ENCODE measurements at places on chromosomes 7 and 10.

DNA sequence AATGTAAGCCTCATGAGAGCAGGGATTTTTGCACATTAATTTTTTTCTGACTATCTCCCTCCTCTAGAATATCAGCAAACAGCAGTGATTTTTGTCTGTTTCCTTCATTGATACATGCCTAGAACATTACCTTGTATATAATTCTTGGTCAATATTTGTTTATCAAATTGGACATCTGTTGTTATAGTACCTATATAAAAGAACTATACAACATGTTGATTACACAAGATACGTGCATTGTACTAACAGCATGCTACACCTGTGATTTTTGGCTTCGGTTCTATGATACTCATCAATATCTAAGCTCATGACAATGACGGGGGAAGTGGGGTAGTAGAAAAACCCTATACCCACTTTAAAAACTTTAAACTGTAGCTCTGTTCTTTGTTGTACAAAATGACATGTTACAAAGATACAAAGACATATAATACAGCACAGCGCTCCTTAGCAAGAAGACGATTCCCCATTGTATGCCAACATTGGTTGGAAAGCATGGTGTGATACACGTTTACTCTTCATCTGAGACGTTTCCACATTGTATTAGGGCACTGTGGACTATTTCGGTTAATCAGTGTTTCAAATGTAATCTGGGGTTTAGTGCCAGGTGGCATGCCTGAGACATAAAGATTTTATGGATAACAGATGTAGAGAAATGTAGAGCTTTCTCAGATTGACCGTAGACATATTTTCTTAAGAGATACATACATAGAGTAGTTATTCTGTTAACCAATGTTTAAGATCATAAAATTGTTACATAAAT, 70.5 kb upstream of the FOXP2 start:
- H3K27me3 ChIP-seq = no peaks in the 10 kb centered on the region
- DNase-seq = no peak
- no peaks in the 10 kb centered on the region for H3K36me3 ChIP-seq
- no peaks in the 10 kb centered on the region for H3K4me1 ChIP-seq
- H3K4me3 ChIP-seq = no peak overlapping the region

DNA sequence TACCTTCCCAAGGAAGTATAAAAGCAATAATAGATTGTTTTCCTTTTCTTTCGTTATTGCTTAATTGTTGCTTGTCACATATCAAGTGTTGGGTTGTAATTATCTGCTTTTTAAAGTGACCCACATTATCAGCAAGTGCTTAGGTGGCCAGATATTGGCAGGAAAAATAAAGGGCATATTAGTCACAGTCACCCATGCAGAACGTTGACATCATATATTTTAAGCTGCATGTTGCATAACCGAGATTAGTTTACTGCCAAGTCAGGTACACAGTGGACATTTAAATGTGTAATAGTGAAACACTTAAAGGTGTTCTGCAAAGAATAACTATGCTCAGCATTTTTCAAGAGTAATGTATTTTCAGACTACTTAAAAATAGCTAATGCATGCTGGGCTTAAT, 11.4 kb downstream of the NEBL start:
- peak overlapping the region; percentile 93 for H3K27ac ChIP-seq
- peaks cover 41% of the 10 kb centered on the region for H3K36me3 ChIP-seq
- DNase-seq = no peak
- no peaks in the 10 kb centered on the region for H3K27me3 ChIP-seq
- H3K4me1 ChIP-seq = no peaks in the 10 kb centered on the region

DNA sequence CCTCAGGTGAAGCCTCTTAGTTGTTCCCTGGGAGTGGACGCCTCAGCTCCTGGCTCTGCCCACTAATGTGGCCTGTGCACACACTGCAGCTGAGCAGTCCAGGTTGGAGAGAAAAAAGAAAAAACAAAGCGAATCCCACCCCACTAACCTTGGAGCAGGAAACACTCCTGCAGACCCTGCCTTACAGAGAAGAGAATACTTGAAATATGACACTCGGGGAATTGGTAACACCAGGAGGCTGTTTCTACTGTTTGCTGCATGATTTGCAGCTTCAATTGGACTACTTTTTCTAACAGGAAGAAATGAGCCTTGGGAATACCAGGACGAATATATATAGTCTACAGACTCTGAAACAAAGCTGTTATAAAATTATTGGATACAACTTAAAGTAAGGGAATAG, 22.2 kb downstream of the CDHR3 start:
- H3K36me3 ChIP-seq = no peaks in the 10 kb centered on the region
- DNase-seq = no peak
- no peak overlapping the region for H3K27ac ChIP-seq
- no peaks in the 10 kb centered on the region for H3K27me3 ChIP-seq
- H3K4me1 ChIP-seq = no peaks in the 10 kb centered on the region

DNA sequence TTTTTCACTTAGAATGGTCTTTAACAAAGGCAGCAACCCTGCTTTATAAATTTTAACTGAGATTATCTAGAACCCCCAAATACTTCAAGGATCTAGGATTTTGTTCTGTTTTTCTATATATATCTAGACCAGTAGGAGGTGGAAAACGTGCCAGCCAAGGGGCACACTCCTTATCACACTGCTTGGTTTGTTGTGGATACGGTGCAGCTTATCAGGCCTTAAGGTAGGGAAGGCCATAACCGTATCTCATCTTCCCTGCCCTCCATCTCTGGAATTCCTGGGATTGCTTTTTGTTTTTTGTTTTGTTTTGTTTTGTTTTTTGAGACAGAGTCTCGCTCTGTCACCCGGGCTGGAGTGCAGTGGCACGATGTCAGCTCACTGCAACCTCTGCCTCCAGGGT, 75.4 kb downstream of the MPLKIP start:
- H3K27me3 ChIP-seq = no peaks in the 10 kb centered on the region
- no peak for DNase-seq
- no peak overlapping the region for H3K4me3 ChIP-seq
- no peak overlapping the region for H3K27ac ChIP-seq
- no peaks in the 10 kb centered on the region for H3K4me1 ChIP-seq

GRCh38 chr10:27464993-27465392, 39.1 kb upstream of the RAB18 start:
- no peaks in the 10 kb centered on the region for H3K27me3 ChIP-seq
- H3K4me1 ChIP-seq = no peaks in the 10 kb centered on the region
- H3K36me3 ChIP-seq = no peaks in the 10 kb centered on the region
- H3K27ac ChIP-seq = no peak overlapping the region
- H3K4me3 ChIP-seq = no peak overlapping the region

DNA sequence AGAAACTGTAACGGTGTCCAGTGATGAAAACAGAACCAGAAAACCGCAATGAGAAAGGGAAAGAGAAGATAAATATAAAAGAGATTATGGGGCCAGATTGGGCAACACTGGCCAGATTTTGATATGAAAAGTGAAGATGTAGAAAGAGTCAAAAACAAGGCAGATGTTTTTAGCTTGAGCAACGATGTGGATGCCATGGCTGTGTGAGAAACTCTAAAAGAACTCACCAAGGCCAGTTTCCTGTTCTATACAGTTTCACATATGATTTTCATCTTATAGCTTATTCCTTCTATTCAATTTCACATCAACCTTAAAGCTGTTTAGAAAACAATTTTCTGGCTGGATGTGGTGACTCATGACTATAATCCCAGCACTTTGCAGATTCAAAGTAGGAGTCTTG, 36.3 kb downstream of the CSTF2T start:
- no peaks in the 10 kb centered on the region for H3K27me3 ChIP-seq
- H3K27ac ChIP-seq = no peak overlapping the region
- H3K4me3 ChIP-seq = no peak overlapping the region

DNA sequence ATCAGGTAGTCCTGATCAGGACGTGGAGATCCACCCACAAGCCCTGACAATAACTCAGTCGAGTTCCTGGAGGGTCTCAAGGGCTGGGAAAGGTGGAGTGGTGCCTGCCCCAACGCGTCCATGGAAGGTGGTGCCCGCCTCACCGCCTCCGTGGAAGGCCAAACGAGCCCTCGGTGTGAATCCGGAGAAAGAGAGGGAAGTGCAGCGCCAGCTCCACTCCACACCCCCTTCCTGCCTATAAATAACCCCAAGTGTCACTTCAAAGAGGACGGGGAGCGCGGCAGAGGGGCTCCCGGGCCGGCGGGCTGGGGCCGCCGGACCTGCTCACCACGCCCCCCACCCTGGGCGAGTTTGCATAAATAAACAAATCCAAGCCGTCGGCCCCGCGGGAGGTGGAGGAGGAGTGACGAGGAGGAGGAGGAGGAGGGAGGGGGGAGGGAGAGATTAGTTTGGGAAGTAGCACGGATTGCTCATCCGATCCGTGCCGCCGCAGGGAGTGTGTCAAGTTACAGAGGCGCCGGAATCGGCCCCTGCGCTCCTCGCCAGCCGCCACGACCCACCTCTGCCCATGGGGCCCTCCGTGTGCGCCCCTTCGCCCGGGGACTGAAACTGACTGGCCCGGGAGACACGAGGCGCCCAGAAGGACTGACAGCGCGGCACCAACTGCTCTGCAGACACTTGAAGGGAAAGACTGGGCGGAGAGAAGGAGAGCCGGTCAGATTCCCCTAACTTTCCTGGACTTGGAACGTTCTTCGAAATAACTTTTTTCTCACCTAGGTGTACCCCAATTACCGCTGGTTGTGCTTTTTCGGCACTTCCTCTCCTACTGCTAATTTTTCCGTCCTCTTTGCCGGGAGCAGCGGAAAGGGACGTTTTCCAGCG, at the start of gene COL13A1:
COL13A1 (plus strand) TSS at position 473 of the 882 bp plus-strand sequence. CDS start 518 bp downstream, outside the sequence.
- peaks cover 27% of the 10 kb centered on the region for H3K4me1 ChIP-seq
- no peaks in the 10 kb centered on the region for H3K27me3 ChIP-seq
- H3K36me3 ChIP-seq = no peaks in the 10 kb centered on the region
- peak; percentile 64 for DNase-seq
- H3K4me3 ChIP-seq = peak within 1 kb of the TSS; percentile 52
- H3K27ac ChIP-seq = peak within 1 kb of the TSS; percentile 71

GRCh38 chr10:116787053-116787659, 44.8 kb upstream of the HSPA12A start:
- no peak overlapping the region for H3K27ac ChIP-seq
- peaks cover 5% of the 10 kb centered on the region for H3K4me1 ChIP-seq
- no peaks in the 10 kb centered on the region for H3K36me3 ChIP-seq
- H3K4me3 ChIP-seq = no peak overlapping the region
- H3K27me3 ChIP-seq = no peaks in the 10 kb centered on the region

- DNase-seq = peak; percentile 86
- no peaks in the 10 kb centered on the region for H3K36me3 ChIP-seq
- H3K4me1 ChIP-seq = no peaks in the 10 kb centered on the region
- H3K27me3 ChIP-seq = no peaks in the 10 kb centered on the region
- peak overlapping the region; percentile 31 for H3K4me3 ChIP-seq
These were observed 159.8 kb downstream of the PIP4K2A start for GRCh38 chr10:22554461-22555182.

DNA sequence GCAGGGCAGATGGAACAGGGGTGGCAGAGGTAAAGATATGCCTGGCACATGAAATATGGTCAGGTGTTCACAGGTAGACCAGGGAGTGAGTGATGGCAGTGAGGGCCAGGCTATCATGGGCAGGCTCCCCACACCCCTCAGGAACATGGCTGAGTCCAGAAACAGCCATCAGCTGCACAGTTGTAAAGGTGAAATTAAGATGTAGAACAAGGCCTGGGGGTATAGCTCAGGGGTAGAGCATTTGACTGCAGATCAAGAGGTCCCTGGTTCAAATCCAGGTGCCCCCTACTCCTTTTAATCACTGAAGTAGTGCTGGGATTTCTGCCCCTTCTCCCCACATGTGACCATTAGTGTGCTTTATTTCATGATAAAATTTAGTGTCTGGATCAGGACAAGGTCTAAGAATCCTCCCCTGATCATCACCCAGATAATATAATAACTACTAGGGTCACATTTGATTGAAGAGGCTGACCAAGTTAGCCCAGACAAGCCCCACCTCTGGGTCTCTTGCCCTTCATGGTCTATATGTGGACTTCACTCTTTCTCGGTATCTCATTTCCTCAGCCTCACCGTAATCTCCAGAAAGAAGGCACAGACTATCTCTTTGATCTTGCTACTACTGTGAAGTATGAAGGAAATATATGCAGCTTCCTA, 69.0 kb downstream of the ZNF783 start:
- DNase-seq = no peak
- no peaks in the 10 kb centered on the region for H3K27me3 ChIP-seq
- H3K27ac ChIP-seq = no peak overlapping the region

- H3K27ac ChIP-seq = no peak overlapping the region
- no peaks in the 10 kb centered on the region for H3K4me1 ChIP-seq
- no peak for DNase-seq
These were observed 89.9 kb downstream of the PAXIP1 start for GRCh38 chr7:154912871-154913637.

GRCh38 chr7:151013356-151013732, 10.9 kb downstream of the ATG9B start:
- no peaks in the 10 kb centered on the region for H3K27me3 ChIP-seq
- no peak overlapping the region for H3K27ac ChIP-seq
- no peak for DNase-seq
- H3K4me1 ChIP-seq = peaks cover 48% of the 10 kb centered on the region
- H3K36me3 ChIP-seq = no peaks in the 10 kb centered on the region

DNA sequence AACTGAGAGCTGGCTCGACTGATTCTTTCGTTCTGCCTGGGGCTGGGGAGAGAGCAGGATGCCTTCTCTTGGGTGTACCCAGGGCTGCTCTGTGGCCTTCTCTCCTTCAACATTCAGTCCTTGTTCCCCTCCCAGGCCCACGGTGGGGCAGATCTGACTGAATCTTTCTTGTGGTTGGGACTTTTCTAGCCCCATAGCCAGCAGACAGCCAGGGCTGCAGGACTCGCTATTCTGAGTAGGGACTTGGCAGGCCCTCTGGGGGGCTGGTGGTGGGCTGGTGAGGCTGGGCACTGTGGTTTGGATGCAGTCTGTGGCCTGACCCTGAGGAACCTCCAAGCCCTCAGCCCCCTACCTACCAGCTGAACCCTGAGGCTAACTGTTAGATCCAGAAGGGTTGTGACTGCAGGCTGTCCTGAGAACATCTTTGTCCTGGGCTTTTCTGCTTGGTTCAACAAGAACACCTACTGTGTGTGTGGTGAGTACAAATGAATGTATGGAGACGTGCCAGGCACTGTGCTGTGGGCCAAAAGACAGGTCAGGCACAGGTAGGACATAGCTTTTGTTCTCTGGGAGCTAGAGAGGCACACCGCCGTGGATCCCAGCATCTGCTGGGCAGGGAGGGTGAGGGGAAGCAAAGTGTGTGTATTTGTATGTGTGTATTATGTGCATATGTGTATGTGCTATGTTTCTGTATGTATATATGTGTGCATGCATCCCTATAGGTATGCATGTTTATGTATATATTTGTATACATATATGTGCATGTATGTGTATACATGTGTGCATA, 2.1 kb upstream of the PALD1 start:
- no peaks in the 10 kb centered on the region for H3K36me3 ChIP-seq
- no peak overlapping the region for H3K4me3 ChIP-seq
- peaks cover 39% of the 10 kb centered on the region for H3K4me1 ChIP-seq
- DNase-seq = no peak
- H3K27ac ChIP-seq = no peak overlapping the region
- no peaks in the 10 kb centered on the region for H3K27me3 ChIP-seq

DNA sequence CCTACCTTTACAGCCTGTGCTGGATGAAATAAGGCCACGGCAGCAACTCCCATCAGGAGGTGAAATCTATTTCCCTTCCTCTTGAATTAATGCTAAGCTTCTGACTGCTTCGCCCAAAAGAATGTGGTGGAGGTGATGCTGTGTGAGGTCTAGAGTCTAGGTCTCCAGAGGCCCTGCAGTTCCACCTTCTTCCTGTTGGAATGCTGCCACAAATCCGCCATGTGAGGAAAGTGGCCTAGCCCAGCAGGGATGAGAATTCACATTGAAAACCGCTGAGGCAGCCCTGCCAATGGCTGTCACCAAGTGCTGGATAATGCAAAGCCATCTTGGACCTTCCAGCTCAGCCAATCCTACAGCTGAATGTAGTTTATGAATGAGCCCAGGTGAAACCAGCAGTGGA, 28.0 kb downstream of the RHOBTB1 start:
- H3K4me1 ChIP-seq = peaks cover 42% of the 10 kb centered on the region
- H3K27ac ChIP-seq = no peak overlapping the region
- H3K4me3 ChIP-seq = no peak overlapping the region
- H3K27me3 ChIP-seq = no peaks in the 10 kb centered on the region
- H3K36me3 ChIP-seq = no peaks in the 10 kb centered on the region
